ENCODE measurements at places on chromosomes 12 and 14.

DNA sequence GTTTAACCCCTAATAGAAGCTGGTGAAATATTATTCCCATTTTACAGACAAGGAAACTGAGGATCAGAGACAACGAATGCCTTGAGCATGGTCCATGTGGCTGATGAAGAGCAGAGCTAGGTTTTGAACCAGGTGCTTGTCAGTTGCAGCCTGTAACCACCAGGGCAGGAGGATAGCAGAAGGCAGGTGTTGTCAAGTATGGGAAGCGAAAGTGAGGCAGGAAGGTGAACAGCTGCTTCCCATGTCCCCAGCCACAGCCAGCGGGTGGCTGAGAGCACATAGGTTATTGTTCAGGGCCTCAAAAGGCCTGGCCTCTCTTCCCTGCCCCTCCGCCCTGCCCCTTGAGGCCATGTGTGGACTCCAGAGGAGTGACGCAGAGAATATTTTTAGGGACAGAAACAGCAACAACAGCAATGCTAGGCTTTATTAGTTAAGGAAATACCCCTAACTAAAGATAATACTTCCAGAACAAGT, 39.6 kb downstream of the IQSEC3 start:
- no peak for DNase-seq

- no peak for DNase-seq
Measured at GRCh38 chr12:38269897-38270296, 46.7 kb upstream of the ALG10B start.

DNA sequence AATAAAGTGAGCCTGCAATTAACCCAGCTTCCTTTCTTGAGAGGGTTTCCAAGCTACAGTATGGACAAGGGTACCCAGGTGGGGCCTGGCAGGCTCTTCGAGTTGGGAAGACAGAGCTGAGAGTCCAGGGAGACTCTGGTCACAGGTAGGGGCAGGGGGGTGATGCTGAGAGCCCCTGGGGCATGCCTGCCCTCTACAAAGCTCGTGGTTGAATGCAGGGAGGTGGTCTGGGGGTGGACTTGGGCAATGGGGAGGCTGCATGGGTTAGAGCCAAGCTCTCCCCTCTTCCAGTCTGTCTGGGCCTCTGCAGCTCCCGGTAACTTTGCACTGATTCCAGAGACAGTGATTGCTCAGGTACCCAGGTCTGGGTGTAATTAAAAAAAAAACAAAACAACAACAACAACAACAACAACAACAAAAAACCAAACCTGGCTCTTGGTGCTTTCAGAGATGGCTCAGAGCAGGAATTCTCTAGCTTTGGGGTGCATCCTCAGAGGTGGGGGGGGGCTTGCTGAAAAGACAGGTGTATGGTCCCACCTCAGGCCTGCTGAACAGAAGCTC, 30.8 kb upstream of the PPP2R5C start:
- DNase-seq = no peak

DNA sequence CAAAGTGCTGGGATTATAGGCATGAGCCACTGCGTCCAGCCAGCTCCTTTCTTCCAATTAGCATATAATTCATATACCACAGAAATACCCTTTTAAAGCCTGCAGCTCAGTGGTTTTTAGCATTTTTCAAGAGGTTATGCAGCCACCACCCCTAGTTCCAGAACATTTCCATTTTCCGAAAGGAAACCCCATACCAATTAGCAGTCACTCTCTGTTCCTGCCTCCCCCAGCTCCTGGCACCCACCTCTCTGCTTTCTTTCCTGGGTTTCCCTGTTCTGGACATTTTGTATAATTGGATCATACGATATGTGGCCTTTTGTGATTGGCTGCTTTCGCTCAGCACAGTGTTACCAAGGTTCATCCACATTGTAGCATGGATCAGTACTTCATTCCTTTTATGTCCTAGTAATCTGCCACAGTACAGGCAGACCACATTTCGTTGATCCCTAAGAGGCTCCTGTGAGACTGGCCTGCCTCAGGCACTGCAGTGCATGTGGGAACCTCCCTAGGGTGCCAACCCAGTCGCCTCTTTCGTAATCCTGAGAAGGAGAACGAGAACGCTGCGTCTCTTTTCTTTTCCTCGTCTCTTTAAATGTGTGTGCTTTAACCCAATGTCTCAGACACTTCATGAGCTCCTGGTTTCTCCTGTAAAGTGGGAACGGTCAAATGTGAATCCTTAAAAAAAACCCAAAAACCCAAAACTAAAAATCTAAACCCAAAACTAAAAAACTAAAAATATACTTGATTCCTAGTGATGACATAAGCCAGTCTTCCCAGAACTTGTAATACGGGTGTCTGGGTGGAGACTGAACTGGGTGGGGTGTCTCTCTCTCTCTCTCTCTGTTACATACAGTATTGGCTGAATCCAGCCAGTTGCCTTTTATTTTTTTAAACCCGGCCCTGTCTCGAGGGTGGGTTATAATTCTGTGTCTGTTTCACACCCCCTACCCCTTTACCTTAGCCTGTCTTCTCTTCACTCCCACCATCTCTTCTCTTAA, 14.7 kb downstream of the AACS start:
- DNase-seq = no peak
